ENCODE measurements at places on chromosomes 13 and 19.
A peak's percentile ranks its signal among the peaks of the same experiment; 100 is the strongest.

- DNase-seq, result no peak
Measured at GRCh38 chr19:49594157-49594992, 3.4 kb downstream of the PRR12 start.

DNA sequence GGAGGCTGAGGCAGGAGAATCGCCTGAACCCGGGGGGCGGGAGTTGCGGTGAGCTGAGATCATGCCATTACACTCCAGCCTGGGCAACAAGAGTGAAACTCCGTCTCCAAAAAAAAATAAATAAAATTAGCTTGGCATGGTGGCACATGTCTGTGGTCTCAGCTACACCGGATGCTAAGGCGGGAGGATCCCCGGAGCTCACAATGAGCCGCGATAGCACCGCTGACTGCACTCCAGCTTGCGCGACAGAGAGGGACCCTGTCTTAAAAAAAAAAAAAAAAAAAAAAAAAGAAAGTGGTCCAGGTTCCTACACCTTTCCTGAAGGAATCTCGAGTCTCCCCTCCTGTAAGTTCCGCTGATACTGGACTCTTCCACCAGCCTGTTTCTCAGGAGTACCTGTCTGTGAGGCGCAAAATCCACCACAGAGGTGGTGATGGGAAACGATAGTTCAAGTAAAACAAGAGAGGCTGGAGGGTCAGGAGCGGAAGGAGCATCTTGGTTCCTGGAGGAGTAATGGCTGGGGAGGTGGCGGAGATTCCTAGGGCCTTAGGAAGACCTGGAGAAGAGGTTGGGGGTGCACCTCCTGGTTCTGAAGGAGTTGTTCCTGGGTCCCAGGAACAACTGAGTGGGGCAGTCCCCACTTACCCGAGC is 471 bp downstream of the FUT1 start:
- no peak for DNase-seq

DNA sequence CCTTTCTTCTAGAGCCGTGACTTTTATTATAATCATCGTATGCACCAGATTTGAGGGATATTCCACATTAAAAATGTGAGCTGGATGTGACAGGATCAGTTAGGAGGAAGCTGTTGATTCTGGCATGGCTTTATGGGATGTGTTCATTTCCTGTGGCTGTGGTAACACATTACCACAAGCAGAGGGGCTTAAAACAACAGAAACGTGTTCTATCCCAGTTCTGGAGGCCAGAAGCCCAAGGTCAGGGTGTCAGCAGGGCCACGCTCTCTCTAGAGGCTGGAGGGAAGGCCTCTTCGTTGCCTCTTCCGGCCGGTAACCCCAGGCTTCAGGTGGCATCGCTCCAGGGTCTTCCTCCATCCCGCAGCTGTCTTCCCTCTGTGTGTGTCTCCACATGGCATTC is 14.5 kb downstream of the MED25 start:
- no peak for DNase-seq

GRCh38 chr13:109369353-109370052 is 416.9 kb downstream of the IRS2 start:
- peak; percentile 80 for DNase-seq

DNA sequence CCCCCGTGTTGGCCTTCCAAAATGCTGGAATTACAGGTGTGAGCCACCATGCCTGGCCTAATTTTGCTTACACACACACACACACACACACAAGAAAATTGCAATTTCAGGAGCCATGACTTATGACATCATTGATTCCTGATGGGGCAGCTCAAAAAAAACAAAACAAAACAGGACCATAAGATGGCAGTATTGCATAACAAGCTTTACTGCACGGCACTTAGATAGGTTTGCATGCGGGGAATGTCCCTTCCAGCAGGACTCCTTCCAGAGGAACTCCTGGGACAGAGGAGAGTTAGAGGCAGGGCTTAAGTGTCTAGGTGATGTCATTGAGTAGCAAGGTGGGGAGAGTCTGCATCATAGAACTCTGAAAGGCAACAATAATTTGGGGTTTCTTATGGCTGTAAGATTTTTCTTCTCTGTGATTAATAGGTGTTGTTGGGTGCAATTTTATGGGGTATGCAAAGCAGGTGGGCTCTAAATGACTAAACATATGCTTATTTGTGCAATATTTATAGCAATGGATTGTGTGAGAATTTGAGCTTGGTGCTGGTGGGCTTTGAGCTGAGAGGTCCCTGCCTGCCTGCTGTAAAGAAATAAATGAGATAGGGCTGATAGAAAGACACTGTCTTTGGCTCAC is 9.0 kb upstream of the ACSBG2 start:
- no peak for DNase-seq

GRCh38 chr13:114334305-114335053 is 20.2 kb downstream of the CHAMP1 start:
- no peak for DNase-seq

DNA sequence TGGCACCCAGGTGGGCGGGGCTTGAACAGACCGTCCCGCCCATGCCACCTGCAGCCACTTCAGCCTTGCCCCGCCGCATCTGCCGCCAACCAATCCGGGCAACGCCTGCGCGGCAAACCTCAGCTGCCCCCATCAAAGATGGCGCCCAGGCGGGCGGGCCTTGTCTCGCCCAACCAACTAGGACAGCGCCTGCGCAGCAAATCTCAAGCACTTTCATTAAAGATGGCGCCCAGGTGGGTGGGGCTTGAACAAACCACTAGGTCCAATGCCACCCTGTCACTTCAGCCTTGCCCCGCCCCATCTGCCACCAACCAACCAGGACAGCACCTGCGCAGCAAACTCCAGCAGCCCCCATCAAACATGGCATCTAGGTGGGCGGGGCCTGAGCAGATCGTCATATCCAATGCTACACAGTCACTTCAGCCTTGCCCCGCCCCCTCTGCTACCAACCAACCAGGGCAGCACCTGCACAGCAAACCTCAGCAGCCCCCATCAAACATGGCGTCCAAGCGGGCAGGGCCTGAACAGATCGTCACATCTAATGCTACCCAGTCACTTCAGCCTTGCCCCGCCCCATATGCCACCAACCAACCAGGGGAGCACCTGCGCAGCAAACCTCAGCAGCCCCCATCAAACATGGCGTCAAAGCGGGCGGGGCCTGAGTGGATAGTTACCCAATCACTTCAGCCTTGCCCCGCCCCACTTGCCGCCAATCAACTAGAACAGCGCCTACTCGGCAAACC is 1.4 kb downstream of the PEG3 start:
- peak; percentile 99 for DNase-seq

- no peak for DNase-seq
Measured at GRCh38 chr13:33711436-33711835, 106.5 kb upstream of the RFC3 start.

DNA sequence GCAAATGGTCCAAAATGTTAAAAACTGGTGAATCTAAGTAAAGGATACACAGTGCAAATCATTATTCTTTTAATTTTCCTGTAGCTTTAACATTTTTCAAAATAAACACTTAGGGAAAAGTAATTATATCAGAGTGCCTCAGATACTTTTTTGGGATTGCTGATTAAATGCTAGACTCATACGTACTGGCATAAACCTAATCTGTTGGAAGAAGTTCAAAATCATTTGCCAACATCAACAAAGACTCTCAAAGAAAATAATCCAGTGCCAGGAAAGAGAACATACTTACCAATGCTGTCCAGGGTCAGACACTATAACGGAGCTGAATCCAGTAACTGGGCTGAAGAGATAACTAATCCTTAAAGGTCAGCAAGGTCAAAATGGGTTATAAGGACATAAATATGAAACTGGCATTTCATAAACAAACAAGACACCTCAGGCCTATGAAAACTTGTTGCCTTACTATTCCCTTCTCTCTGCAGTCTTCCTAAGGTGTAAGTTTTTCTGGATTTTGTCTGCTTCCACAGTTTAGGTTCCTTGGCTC is 3.3 kb upstream of the ZNF420 start:
- DNase-seq, result no peak

DNA sequence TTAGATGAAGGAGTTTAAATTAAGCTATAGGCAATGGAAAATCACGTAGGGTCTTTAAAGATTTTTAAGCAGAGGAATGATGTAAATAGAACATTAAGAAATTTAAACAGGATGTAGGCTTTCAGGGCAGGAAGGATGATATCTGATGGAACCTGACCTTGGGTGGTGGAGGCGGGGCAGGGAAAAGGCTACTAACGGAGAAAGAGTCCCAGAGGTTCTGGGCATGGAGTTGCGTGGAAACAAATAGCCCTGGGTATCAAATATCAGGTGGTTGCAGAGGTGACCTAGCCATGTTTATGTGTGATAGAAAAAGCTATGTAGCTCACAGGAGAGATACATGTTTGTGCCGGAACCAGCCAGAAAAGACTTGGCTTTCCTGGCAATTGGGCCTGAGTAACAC is 7.8 kb upstream of the CDK8 start:
- no peak for DNase-seq

- DNase-seq, result no peak
Measured at GRCh38 chr13:113967729-113968462, 6.0 kb downstream of the C13orf46 start.

DNA sequence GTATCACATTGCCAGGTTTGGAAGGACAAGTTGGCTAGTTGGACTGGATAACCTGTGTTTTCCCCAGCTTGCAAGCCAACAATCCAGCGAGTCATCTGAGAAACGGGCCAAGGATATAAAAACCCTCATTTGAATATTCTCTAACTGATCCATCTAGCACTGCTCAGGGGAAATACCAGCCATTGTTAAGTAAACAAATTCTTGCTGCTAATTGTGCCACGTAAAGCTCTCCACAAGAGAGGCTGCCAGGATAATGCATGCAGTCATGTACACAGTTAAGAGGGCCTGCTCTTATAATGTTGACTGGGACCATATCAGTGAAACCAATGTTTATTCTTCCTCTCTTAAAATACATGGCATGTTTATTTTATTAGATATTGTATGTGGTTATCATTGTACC is 663.2 kb upstream of the SGCG start:
- DNase-seq, result no peak

DNA sequence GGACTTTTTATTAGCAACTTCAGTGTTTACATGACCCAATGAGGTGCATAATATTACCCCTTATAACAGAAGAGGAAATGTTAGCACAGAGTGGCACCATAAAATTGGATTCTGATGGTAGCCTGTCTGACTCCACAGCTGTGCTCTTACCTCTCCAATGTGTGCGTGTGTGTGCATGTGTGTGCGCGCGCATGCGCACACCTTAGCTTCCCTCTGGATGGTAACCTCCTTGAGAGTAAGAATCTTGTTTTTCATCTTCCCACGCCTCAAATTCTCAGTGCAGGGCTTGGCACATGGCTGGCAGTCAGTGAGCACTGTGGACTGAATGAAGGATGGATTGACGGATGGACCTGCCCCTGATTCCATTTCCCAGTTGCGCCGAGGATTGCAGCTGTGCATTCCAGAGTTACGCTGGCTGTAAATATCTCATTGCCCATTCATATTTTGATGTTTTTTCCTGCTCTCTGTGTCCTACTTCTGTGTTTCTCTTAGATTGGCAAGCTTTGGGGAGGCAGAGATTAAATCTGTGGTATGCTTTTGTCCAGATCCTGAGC is 99.2 kb upstream of the WASF3 start:
- no peak for DNase-seq

DNA sequence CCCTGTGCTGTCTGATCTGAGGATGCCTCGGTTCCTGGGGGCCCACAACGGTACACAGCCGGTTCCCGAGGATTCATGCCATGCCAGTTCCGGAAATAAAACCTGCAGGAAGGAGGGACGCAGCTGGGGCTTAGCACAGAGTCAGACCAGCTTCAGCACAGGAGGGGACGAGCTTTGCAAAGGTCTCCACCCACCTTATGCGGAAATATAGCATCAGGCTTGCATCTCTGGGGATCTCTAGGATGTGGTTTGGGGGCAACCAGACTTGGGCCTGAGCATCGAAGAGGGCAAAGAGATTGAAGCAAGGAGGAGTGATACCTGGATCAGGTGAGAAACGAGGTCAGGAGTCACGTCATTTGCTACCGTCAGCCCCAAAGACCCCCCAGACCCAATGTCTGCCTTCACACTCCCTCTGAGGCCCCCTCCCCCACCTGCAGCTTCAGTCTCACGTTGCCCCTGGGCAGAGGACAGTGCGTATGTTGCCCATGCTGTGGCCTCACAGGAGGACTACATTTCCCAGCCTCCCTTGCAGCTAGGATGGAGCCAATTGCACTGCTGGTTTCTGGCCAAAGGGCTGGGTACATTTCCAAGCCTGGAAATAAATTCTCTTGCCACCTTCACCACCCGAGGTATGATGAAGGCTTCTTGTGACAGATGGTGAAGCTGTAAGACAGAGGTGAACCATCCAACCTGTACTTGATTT is 12.1 kb downstream of the TYK2 start:
- DNase-seq, result no peak

DNA sequence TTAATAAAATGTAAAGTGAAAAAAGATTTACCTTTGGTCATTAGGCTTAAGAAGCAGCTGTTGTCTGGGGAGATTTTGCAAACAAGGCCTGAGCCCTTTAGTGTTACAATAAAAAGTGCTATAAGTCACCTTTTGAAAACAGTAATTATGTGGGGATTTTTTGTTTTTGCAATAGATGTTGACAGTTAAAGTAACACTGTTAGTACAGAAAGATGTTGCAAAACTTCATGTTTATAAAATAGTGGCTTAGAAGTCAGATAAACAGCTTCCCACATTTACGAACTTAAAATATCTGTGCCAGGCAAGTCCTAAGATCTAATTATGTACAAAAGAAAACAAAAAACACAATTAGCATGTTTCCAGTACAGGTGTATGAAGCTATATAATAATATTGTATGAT is 138.0 kb upstream of the IRS2 start:
- DNase-seq, result no peak

GRCh38 chr13:44210525-44210924 is 163.1 kb upstream of the SERP2 start:
- DNase-seq, result no peak

DNA sequence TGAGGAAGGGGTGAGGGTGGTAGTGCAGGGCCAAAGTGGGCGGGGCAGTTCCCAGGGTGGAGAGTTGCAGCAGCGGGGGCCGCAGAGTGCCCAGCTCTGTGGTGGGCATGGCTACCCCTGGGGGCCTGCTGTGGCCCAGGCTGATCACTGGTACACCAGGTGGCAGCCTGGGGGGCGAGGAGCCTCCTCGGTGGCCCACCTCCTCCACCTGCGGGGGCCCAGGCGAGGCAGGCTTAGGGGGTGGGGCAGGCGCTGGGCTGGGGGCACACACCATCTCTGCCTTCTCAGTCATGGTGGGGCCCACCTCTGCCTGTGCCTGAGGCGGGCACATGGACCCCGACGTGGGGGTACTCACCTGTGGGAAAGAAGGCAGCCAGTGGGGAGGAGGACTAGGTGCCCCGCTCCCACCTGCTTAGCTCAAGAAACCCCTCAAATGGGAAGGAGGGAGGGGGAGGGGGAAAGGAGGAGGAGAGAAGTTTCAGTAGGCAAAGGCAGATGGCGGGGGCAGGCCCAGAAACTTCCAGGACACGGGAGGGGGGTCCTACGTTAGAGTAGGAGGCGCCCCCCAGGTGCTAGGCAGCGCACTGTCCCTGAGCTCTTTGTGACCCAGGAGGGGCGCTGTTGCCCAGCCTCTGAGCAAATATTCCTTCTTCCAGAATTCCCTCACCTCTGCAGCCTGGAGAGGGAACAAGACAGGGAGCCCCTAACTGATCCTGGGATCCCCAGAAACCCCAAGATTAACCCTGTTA is 1.6 kb downstream of the LYL1 start:
- DNase-seq, result no peak

All from Ammon's horn (tissue), 1 donor.